Stimulated activated CD8-positive, alpha-beta memory T cell treated with anti-CD3 and anti-CD28 coated beads, Interleukin-4, amount 100 ng/mL, for 48 hours (primary cell): ENCODE measurements at places on chromosomes 11 and 22.

DNA sequence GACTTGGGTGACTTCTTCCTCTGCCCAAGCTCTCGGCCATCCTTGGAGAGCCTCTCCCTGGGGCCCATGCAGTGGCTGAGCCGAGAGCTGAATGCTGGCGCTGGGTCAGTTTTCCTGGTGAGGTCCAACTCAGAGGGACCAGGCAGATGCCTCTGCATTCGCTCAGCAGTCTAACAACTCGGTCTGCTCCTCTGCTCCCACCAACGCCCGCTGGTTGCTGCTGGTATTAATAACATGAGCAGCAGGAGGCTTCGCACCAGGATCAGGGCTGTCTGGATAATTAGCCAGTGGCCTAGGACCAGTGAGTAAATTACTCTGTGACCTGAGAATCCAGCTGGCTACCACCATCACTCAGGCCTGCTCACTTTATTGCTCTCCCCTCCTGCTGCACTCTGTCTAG lies 77.7 kb upstream of the FAM181B start:
- DNase-seq = no peak

DNA sequence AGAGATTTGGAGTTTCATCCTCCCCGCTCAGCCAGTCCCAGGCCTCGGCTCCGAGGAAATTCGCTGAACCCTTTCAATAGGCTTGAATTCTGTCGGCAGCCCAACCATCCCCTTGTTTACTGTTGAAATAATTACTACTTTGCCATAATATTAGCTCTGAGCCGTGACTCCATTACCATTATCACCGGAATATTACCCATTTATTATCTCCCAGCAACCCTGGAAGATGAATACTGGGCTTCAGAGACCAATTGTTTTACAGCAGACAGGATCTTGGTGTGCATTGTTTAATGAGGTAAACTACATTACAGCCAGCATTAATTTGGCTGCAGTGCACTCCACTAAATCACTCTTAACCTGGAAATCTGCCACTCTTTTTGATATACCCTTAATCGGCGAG lies 867.4 kb downstream of the NTM start:
- DNase-seq = no peak

- DNase-seq = peak; percentile 70
Measured at GRCh38 chr22:19962909-19963806, 21.5 kb upstream of the TXNRD2 start.

DNA sequence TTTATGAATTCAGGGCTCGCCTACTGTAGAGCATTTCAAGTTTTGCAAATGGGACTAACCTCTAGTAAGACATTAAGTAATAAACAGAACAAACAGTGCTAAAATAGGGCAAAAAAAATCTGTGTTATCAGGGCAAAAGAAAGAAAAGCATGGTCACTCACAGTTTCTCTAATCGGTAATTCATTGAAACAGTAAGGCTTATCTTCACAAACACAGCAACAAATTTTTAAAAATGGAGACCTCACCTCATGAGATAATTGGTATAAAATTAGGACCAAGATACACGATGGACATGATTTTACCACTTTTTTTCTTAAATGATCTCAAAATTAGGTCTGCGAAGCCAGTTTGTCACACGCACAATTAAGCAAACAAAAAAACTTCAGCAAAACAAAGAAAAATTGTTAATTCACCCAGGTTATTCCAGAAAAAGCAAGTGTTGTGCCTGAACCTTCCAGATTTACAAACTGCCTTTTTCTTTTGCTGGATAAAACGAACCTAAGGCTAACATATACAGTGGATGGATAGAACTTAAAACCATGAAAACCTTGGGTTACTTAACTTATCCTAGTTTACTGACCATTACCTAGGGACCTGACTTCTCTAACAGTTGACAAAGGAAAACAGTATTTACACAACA lies 1.4 kb downstream of the TMEM123 start:
- no peak for DNase-seq

DNA sequence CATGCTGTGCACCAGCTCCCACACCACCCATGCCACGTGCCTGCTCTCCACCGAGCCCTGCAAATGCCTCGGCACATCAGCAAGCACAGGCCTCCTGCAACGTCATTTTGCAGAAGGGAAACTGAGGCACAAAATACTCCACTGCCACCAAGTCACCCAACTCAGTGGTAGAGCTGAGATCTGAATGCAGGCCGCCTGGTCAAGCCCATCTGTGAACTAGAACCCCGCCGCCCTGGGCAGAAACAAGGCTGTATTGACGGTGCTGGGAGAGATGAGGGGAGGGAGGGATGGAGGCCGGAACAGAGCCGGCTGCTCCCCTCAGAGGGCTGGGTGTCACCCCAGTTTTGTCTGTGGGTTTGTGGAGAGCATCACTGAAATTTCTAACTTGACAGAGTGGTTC lies 81.4 kb downstream of the CDKN1C start:
- DNase-seq = no peak

GRCh38 chr11:21411597-21411996 lies 742.2 kb downstream of the NELL1 start:
- DNase-seq = no peak

DNA sequence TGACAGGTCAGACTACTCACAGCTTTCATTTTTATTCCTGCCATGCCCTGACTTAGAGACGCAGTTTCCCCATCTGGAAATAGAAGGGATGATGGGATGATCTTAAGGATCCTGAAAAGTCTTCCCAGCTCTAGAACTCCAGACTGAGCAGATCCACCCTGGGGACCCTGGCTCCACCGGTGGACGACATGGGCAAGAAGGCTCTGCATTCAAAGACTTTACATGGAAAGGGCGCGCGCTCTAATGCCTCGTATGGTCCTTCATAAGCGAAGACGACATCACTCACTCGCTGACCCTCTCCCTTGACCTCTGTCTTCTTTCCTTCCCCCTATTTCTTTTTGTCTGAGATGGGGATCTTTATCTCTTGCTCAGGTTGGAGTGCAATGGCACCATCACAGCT lies 24.4 kb upstream of the PHF21B start:
- no peak for DNase-seq

DNA sequence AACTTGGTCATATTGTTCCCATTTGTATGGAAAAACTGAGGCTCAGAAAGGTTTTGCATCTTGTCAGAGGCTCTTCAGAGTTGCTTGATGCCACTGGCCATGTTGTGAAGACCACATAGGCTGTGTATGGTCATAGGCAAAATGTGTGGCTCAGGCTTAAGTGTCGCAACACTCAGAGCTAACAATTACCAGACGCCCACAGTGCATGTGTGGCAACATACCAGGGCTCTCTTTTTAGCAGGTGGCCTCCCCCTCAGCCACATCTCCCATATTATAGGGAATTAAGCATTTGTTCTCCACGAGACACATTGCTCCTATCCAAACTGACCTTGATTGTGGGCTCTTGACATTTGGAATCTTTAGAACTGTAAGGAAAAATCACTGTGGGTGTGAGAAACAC lies 802.5 kb downstream of the DLG2 start:
- DNase-seq = no peak

- no peak for DNase-seq
Measured at GRCh38 chr11:34641456-34641855, 20.6 kb downstream of the EHF start.

GRCh38 chr11:59523541-59523940 lies 12.2 kb downstream of the OR4D9 start:
- DNase-seq = no peak

DNA sequence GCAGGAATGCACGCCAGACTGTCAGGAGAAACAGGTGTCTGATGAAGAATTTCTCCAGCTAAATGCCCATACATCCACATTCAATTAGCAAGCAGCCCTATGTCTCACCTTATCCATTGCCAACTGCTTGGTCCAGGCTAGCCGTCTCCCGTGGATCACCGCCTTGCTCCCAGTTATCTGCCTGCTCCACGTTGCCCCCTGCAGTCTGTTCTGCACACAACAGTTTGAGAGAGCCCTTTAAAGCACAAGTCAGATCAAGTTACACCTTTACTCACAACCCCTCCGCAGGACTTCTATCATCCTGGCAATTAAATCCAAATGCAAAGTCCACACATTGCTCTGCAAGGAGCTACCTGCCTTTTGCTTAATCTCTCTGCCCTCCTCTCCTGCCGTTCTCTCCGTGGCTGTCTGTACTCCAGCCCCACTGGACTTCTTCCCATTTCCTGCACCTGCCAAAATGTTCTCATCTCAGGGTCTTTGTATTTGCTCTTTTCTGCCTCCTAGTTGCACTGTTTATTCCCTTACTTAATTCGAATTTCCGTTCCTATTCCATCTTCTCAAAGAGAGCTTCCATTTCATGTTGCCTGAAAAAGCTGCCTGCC lies 185.3 kb upstream of the LARGE1 start:
- peak; percentile 48 for DNase-seq

- DNase-seq = no peak
Measured at GRCh38 chr11:12474871-12475270, 97.5 kb downstream of the PARVA start.

DNA sequence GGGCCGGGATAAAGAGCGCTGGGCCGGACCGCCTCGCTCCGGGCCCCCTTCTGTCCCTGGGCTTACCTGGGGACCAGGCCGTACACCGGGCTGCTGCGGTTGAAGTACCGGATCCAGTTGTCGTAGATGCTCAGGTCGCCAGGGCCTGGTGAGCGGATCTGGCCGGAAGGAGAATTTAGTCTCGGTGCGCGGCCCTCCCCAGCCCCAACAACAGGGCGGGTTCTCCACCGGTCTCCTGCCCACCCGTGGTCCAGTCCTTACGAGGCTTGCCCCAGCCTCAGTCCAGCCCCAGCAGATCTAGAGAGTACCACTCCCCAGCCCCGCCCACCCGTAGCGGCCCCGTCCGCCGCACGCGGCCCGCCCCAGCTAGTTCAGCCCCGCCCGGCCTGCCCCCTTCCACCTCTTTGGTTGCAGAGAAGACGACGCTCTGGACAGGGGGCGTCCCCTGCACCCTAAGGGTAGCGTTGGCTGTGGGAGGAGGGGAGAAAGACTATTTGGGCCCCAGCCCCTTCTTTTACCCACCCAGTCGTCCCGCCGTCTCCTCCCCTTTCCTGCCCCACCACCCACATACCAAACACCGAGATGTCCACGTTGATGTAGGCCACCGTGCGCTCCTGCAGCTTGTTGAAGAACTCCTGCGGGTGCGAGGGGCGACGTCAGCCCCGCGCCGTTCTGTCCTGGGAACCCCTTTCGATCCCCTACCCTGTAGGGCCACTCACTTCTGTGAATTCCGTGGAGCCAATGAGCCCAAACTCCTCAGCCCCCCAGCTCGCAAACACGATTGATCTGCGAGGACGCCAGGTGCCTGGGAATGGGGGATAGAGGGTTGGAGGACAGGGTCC lies 6.8 kb downstream of the SAC3D1 start:
- DNase-seq = peak; percentile 51

DNA sequence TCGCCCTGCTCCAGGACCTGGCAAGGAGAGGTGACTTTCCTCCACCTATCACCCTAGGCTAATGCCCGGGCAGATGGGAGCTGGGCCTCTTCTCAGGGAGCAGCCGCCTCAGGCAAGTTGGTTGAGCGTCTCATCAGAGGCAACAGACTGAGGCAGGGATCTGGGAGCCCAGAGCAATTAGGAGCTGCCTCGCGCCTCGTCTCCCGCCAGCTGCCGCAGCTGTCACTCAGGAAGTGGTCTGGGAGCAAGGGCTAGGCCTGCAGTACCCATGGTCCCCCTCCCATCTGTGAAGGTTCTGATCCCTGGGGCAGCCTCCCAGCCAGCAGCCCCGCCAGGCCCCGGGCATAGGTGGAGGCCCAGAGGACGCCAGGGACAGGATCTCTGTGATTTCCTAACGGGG lies 4.6 kb upstream of the CABP7 start:
- DNase-seq = no peak

GRCh38 chr22:28132466-28132865 lies 213.4 kb upstream of the PITPNB start:
- DNase-seq = no peak

GRCh38 chr11:64713781-64714363 lies 9.1 kb downstream of the NRXN2 start:
- DNase-seq = no peak

DNA sequence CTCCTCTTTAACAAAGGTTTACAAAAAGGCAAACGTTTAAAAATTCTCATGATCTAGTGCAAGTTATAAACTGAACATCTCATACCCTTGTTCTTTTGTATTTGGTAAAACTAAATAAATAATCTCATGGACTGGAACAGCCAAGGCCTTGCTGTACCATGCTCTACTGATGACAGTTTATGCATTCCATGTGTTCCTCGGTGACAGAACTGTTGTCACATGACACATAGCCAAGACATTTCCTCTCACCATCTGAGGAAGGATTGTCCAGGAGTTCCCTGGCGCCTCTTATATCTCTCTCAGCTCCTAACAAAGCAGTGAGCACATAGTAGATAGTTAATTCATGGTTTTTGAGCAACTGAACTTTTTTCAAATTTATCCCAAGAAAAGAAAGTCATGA lies 12.6 kb downstream of the CCDC83 start:
- DNase-seq = no peak

- peak; percentile 34 for DNase-seq
Measured at GRCh38 chr11:58788355-58789023, 56.0 kb downstream of the GLYATL2 start.
